Stimulated activated naive CD4-positive, alpha-beta T cell treated with Interleukin-2 at 50 U/mL for 16 hours (primary cell): ENCODE measurements at places on chromosomes 11 and 22.

- no peak for DNase-seq
These were observed 886.4 kb downstream of the BRD1 start for GRCh38 chr22:48941033-48941902.

GRCh38 chr22:27413702-27414101, 387.9 kb downstream of the MN1 start:
- no peak for DNase-seq

DNA sequence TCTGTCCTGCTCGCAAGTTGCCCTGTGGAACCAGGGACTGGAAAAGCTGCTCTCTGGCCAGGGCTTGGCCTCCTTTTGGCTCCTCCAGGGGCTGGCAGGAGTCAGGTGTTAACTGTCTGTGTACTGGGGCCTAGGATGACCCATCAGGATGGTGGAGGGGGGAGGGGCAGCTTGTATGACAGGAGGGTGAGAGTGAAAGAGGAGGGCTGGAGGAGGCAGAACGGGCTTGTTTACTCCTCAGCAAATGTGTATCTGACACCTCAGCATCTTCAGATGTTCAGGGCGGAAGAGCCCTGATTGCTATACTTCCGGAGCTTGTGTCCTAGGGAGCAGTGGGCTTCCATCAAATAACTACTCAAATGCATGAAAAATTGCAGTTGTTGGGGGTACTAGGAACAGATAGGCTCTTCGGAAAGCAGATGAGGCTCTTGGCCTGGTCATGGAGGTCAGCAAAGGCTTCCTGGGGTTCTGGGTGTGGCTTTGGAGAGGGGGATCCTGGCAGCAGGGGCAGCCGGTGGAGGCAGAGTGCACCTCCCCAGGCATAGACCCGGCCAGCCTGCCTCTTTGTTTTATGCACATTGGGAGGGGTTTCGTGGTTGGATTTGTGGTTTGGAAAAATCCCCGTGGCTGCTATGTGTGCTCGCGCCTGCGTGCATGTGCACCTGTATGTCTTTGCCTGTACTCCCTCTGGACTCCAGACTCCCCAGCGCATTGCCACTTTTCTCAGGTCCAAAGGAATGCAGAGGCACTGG, 31.2 kb downstream of the CD82 start:
- DNase-seq, result peak; percentile 67

DNA sequence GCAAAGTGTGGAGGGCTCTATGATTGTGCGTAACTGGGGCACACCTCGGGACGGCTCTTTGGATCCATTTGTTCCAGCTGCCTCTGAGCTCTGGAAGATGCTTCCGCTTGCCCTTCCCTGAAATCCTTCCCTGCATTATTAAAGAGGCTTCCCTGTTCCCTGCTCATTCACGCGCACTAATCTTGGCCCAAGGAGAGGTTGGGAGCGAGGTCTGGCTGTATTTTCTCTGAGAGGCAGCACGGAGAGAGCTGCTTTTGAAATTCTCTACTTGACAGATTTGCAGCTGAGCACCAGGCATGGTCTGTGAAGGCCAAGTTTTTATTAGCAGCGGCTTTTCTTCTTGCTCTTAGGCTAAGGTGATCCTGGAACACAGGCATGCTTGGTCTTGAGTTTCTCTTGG, 94.8 kb upstream of the NTM start:
- no peak for DNase-seq

GRCh38 chr11:4048340-4048739, 46.3 kb upstream of the RRM1 start:
- DNase-seq, result no peak

DNA sequence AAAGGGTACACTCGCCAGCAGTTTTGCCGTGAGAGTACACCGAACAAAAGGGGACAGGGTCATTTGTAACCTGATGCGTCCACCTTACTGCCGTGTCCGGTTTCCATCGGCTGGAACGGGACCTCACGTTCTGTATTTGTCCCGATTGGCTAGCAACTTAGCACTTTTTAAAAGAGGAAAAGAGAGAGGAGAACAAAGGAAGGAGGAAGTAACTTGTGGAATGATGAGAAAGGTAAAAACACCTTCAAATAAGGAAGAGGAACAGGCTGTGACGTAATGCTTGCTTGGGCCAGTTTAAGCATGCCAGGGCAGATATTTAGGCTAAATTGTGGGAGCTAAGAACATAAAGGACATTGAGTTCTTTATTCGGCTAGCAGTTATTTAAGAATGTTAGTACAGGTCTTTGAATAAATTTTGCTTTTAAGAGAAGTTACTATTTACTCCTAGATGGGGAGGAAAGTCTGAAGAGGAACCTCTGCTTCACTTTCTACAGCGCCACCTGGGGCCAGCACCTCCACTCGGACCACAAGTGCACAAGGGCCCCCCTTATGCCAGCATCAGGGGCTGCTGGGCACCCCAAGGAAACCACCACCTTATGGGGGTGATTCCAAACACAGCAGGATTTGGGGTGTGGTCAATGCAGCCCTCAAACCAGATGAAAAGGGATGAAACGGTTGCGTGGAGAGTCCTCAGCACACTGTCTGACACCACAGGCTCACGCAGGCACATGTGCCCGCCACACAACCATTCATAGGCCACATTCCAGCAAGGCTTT, 5.8 kb downstream of the ARSA start:
- DNase-seq, result no peak

- DNase-seq, result no peak
These were observed 955.5 kb upstream of the CHORDC1 start for GRCh38 chr11:91178366-91178765.

DNA sequence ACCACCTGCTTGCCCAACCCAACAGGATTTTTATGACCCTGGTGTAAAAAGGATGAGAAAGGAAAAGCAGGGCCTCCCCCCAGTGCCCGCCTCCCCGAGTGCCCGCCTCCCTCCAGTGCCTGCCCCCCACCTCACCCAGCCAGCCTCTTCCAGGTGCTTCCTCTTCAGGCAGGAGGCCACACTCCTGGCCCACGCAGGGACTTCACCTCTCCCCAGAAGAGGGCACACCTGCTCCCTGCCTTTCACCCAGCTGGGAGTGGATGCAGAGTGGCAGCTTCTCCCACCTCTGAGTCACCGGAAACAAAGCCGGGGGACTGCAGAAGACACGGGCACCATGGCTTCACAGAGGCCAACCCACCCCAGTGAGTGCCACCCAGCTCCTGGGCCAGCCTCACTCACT, 16.1 kb downstream of the CPT1A start:
- peak; percentile 23 for DNase-seq

DNA sequence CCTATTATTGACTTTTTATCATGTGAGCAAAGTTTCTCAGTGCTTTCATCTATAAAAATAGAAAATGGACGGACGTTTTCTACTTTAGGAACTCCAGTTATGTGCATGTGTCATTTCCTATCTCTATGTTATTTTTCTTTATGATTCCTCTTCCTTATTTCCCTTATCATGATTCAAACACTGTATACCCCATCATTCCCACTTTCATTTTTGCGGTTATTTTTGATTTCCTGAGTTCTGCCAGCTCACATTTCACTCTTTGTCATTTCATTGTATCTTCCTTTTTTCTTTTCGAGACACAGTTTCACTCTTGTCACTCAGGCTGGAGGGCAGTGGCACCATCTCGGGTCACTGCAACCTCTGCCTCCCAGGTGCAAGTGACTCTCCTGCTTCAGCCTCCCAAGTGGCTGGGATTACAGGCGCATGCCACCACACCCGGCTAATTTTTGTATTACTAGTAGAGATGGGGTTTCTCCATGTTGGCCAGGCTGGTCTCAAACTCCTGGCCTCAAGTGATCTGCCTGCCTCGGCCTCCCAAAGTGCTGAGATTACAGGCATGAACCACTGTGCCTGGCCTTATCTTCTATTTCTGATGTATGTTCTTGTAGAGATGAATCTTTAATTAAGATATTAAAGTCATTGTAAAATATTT, 21.5 kb downstream of the C11orf58 start:
- no peak for DNase-seq

GRCh38 chr22:49951986-49952896, 8.3 kb upstream of the PIM3 start:
- no peak for DNase-seq

GRCh38 chr11:69444381-69445130, 36.9 kb upstream of the LINC01488 start:
- DNase-seq, result no peak

GRCh38 chr22:18929459-18929858, 6.6 kb downstream of the PRODH start:
- DNase-seq, result no peak

- no peak for DNase-seq
These were observed 46.7 kb downstream of the IGLL1 start for GRCh38 chr22:23533328-23533762.

GRCh38 chr11:114796954-114797721, 118.8 kb downstream of the NXPE2 start:
- no peak for DNase-seq

- DNase-seq, result no peak
These were observed 78.3 kb upstream of the AKIP1 start for GRCh38 chr11:8832571-8833260.

DNA sequence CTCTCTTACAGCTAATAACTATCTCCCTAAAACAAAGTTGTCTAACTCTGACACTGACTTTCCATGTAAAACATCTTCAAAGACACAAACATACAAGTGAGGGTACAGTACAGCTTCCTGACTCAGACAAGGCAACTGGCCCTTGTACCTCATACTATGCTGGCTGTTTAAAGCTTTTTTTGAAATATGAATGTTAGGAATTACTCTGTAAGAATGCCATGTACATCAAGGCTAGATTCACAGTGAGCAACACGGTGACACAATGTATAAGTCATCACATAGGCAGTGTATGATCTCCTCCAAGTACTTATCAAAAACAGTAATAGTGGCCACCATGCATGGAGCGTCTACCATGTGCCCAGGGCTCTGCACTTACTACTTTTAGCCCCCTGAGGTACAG, 28.6 kb downstream of the ALG8 start:
- DNase-seq, result no peak

- no peak for DNase-seq
These were observed 817 bp downstream of the ARL2 start for GRCh38 chr11:65014726-65015227.

GRCh38 chr11:10476927-10477689, 22.0 kb downstream of the AMPD3 start:
- no peak for DNase-seq

GRCh38 chr11:125063429-125064043, 431 bp downstream of the SLC37A2 start:
- DNase-seq, result no peak

DNA sequence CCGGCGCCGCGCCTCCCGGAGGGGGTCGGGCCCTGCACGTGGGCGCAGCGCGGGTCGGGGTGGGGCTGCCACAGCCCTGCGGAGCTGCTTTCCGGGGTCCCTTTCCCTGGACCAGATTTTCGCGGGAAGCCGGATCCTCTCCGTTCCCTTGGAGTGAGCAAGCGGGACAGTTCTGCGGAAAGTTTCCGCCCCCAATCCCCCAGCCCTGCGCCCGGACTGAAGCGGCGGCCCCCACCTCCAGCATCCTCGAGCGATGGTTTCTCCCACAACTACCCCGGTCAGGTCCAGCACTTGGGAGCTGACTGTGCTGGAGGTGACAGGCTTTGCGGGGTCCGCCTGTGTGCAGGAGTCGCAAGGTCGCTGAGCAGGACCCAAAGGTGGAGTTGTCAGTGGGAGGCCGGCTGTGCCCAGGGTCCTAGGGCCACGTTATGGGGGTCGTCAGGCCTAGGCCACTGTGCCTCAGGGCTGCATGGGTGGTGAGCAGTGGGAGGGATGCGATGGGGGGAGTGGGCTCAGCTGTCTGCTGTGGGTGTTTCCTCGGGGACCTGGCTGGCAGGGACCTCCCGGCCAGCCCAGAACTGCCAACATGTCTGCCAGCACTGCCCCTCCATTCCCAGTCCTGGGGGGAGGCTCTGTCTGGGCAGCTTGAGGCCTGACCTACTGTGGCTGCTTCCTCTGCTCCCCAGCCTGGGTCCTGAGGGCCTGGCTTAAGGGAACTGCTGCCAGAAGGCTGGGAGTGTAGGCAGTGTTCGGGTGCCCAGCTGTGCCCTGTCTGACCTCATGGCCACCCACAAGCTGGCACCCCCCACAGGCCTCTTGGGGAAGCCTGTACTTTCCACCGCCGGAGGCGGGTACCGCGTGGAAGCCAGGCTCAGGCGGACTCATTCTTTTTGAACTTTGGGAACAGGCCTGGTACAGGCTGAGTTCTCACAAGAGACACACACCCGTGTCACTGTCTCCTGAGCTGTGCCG, 726 bp downstream of the ST3GAL4 start:
- no peak for DNase-seq

DNA sequence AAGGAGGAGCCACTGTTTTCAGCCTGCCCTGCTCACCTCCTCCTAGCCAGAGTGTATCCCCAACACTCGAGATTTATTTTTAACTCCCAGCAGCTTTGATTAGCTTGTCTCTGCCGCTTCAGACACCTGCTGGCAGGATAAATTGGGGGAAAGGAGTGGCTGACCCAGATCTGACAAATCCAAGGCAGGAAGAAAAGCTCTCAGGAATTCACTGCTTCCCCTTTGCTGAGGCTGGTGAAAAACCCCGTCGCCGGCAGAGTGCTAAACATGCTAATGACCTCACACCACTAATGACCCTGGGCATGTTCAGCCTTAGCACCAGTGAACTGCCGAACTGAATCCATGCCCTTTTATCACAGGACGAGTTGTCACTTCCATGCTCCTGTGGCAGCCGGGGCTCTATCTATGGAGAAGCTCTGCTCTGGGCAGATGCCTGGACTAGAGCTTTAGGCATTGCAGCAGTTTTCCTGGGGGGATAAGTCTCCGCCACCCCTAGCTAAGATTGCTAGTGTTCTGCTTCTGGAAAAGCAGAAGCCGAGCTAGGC, 52.2 kb downstream of the FEZ1 start:
- DNase-seq, result no peak

DNA sequence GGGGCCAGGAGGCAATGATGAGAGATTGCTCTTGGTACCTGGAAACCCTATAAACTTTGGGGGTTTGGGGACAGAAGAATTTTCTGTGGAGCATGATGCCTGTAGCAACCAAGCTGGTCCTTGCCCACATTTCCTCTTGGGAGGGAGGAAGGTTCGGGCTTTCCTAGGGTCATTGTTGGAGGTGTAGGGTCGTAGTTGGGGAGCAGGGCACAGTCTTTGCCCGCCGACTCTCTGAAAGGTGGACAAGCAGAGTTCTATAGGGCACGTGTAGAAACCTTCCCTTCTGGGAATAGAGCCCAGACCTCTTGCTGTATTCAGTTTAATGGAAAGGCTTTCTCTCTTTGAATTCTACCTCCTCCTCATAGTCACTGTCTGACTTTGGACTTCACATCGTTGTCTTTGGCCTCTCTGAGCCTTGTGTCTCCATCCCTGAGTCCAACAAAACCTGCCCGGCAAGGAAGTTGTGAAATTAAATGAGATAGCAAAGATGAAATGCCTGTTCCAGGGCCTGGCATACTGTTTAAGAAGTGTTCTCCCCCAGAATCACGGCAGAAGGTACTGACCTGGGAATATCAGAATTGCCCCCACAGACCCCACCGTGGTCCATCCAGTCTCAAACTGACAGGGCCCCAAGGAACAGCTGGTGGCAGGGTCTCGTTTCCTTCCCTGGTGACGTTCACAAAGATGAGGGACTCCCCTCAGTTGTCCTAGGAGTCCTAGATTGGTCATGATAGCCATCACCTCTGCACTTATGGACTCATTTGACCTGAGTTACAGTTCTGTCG, 1.6 kb downstream of the PRDM11 start:
- no peak for DNase-seq
